Inflammatory macrophage treated with lipopolysaccharide for 4 hours (primary cell): ENCODE measurements at places on chromosomes 2 and 18.

GRCh38 chr2:102376052-102376591 lies 20.5 kb downstream of the IL18R1 start:
- DNase-seq = no peak

DNA sequence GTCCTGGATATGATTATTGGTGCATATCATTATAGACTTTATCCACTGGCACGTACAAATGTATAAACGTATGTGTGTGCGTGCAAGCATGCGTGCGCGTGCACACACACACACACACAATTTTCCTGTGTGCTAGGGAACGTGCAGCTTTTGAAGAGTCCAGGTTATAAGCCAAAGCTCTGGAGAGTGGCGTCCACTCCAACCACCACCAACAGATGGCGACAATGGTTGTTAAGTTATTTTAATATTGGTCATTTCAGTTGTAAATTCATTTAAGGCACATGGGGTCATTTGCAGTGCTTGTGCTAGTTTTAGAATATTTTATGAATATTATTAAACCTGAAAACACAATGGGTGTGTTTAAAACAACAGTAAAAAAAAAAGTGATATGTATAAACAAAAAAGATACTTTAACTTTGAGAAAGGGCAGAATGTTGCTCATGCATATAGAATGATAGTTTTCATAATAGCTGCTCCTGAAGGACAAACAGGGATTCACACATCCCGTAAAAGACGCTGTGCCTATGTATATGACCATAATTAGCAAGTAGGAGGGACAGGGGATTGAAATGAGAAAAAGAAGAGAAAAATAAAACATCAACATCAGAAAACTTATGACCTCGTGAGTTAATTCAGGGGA lies 124.2 kb upstream of the ITGB6 start:
- peak; percentile 59 for DNase-seq

DNA sequence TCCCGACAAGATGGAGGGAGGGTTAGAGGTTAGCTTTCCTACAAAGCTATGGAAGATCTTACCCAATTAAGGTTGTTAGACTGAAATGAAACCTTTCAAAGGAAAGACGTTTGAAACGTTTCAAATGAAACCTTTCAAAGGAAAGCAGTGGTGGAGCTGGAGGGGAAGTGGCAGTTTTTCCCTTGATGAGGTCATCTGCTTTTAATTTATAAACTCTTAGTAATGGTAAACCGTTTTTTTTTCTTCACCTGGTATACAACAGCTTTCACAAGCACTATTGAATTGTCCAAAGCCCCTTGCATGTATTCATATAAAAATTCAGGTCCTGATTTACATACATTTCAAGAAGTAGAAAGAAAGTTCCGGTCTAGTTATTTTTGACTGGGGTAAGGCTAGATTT lies 7.4 kb downstream of the PMAIP1 start:
- peak; percentile 85 for DNase-seq

GRCh38 chr2:80054346-80054675 lies 250.2 kb downstream of the LRRTM1 start:
- DNase-seq = no peak

- DNase-seq = no peak
Measured at GRCh38 chr2:200443916-200444315, 66.0 kb downstream of the KCTD18 start.

GRCh38 chr2:150625741-150626140 lies 138.3 kb upstream of the RND3 start:
- no peak for DNase-seq

GRCh38 chr2:27811768-27812167 lies 40.2 kb downstream of the MRPL33 start:
- DNase-seq = no peak

GRCh38 chr2:16645775-16646559 lies 19.7 kb downstream of the CYRIA start:
- DNase-seq = peak; percentile 63

- DNase-seq = peak; percentile 21
Measured at GRCh38 chr2:221572821-221573429, 821 bp upstream of the EPHA4 start.

- DNase-seq = no peak
Measured at GRCh38 chr2:136051725-136052048, 66.3 kb upstream of the DARS1 start.

- no peak for DNase-seq
Measured at GRCh38 chr2:226001716-226002115, 602.2 kb downstream of the NYAP2 start.

DNA sequence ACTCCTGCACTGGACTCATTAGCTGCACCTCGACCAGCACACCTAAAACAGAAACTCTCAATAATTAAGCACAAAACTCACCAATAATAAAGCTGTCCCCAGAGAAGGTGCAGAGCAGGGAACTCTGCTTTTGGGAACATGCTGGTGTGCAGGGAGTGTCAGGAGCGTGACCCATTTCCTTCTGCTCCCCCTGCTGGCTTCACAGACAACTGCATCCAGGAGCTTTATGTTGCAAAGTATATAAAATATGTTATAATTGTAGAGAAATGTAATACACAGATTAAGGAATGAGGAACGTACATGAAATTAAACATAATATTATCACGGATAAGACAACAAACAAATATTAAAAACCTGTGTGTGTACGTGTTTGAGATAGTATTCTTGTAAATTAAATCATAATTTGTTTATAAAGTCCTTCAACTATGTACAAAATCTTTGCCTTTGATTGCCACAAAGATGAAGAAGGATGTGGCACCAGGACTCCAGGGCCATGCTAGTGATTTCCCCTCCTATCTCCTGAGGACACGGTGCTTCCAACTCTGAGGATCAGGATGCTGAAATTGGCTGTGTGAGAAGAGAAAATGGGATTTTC lies 68.6 kb upstream of the MAL start:
- DNase-seq = peak; percentile 24

- no peak for DNase-seq
Measured at GRCh38 chr2:45275806-45276205, 266.6 kb upstream of the SIX2 start.

DNA sequence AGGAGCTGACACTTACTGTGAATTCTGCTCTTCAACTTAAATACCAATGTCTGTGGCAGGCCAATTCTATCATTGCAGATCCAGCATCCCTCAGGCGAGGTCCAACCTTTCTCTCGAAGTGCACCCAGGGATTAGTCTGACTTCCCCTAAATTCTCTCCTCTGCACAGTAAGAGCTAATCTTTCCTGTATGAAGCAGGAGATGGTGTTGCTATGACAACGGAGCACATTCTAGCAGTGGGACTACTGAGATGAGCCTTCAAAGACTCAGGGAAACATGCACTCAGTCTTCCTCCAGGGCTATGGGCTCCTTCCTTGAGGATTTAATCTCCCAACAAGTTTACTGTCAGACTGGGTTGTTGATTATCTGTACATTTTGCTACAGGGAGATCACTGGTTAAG lies 176.3 kb downstream of the NOL4 start:
- DNase-seq = no peak

DNA sequence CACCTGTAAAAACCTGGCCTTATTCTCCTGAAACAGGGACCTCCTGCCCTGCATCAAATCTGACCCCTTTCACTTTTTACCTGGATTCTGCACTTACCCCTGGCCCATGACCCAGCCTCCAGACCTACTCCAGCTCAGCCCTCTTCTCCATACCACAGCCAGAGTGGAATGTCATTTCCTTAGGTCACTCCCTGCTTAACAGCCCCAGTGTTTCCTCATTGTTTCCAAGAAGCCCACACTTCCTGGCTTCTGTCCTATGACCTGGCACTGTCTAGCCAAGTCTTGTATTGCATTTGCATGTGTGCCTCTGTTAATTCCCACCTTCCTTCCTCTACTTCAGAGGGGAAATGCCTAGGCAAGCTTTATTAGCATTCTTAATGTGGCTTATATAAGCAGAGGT lies 51.4 kb upstream of the TRIB2 start:
- DNase-seq = peak; percentile 1

DNA sequence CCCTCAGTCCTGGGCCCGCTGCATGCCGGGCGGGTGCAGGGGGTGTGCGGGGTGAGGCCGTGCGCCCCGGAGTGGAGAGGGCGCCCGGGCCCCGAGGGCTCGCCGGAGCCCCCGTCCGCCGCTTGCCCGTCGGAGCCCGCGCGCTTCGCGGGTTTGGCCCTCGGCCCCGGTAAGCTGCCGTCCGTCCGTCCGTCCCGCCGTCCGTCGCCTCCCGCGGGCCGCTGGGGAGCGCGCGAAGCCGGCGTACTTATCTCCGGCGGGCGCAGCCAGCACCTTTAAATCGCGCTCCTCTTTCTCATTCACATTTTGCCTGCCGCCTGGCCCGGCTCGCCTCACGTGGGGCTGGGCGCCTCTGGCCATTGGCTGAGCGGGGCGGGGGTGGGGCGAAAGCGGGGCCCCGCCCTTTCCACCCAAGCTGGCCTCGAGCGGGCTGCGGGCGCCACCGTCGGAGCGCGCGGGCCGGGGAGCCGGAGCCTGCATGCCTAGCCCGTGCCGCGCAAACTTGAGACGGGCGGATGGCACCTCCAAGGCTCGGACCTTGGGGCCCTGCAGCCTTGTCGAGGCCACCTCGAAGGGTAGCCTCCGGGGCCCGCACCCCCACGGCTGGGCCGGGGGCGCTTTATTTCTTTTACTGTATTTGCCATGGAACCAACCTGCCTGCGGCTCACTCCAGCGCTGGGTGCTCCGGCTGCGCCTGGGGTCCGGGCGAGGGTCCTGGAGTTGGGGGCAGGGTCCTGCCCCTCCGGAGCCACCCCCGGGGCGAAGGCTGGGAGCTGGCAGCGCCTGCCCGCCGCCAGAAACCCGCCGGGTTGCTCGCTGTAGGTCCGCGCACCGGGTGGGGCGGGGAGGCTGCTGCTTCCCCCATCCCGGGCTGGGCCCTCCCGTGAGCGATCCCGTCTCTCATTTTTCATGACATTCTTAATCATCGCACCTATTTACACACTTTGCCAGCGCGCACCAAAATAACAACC lies at the start of gene GBX2:
Gene GBX2, minus strand, starts transcription at position 277 of the 971 bp plus-strand sequence. CDS start 415 bp downstream, outside the sequence.
- no peak for DNase-seq

GRCh38 chr2:165348441-165348840 lies 109.2 kb downstream of the SCN2A start:
- no peak for DNase-seq

GRCh38 chr2:168974428-168974827 lies 56.7 kb downstream of the ABCB11 start:
- no peak for DNase-seq

DNA sequence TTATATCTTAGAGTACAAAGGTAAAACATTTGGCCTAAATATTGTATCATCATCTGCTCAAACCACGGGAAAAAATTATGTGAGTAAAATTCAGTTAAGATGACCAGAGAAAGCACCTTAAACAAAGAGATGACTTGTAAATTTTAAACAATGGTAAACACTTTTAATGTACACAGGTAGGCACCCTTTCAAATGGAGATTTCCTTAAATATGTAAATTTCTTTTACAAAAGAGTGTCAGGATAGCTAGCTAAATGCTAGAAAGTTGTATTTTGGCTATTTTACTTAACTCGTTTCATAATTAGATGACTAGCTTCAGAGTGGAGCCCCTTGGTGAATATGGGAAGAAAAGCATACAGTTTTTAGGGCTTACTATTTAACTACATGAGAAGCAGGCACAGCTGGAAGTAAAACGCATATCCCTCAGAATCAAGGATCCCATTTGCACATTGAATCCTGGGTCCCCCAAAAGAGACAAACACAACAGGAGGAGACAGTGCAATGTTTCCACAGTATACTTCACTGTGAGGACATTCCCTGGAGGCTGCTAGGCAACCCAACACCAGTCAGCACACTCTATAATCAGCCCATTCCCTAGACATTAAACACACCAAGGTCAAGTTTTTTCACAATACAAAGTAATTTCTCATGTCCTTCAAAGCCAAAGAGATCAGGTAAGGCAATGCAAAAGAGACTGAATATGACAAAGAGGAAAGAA lies 1154.4 kb downstream of the DPP10 start:
- no peak for DNase-seq

DNA sequence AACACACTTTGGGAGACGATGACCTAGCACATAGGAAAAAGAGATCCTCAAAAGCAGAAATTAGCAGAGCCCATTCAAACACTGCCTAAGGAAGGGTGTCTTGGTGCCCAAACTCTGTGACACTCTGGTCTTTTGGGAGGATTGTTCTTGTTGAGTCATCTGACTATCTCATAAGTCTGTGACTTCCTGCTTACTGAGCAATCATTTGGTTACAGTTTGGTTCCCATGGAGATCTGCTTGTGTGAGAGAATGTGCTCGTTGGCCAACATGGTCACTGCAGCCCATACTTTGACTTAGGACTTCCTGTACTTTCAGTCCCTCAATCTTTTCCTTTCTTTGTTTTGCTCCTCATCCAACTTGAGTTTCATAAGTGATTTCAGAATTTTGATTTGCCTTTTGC lies 602.9 kb downstream of the NYAP2 start:
- DNase-seq = peak; percentile 93

GRCh38 chr2:129977986-129978385 lies 1.5 kb upstream of the RAB6C start:
- DNase-seq = no peak

DNA sequence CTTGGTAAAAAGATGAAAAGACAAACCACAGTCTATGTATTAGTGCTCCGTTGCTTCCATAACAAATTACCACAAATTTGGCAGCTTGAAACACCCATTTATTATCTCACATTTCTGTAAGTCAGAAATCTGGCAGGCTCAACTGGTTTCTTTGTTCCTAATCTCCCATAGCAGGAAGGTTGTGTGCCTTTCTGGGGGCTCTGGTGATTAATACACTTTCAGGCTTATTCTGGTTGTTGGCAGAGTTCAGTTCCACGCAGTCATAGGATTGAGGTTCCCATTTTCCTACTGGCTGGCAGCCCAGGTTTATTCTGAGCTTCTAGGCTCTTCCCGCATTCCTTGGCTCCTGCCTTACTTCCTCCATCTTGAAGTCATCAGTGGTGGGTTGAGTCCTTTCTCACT lies 189.3 kb downstream of the ANAPC1 start:
- DNase-seq = no peak

DNA sequence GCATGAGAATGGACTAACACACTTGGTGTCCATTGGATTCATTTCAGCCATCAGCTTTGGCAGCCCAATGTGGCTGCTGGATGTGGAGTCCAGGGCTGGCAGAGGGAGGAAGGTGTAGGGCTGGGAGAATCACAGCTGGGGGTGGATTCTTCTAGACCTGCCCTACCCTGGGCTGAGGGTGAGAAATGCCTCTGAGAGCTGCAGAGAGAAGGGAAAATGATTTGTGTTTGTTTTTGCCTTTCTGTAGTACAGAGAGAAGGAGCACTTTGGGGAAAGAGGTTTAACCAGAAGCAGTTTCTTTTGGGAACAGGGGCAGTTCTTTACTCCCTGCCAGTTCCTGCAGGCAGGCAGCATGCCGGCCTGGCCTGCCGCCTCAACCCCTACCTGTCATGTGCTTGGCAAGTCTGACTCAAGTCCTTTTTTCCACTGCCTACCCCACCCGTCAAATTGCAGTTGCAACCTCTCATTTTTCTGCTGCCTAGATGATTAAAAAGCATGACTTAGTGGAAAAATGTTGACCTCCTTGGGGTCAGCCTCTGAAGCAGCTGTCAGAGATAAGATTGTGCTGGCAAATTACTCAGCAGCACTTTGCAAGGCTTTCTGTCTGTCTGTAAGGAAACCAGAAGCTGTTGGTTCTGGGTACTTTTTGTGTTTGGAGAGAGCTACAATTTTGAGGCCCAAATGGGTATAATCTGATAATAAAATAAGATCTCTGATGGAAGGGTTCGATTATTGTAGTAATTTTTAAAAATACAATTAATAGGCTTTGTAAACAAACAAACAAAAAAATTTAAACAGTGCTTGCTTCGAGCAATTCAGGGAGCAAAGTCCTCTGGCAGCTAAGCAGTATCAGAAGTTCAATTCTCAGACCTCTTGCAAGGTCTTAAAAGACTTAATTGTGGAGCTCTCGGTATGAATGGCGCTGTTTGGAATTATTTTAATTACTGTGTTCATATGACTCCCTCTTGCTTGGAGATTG lies 21.7 kb downstream of the LBH start:
- no peak for DNase-seq

- no peak for DNase-seq
Measured at GRCh38 chr2:188367164-188367563, 75.5 kb downstream of the GULP1 start.
